Left renal pelvis (tissue), 4 donors: ENCODE measurements at places on chromosomes 7 and 10.

- no peak for DNase-seq
Measured at GRCh38 chr10:35194906-35195305, 68.3 kb downstream of the CREM start.

DNA sequence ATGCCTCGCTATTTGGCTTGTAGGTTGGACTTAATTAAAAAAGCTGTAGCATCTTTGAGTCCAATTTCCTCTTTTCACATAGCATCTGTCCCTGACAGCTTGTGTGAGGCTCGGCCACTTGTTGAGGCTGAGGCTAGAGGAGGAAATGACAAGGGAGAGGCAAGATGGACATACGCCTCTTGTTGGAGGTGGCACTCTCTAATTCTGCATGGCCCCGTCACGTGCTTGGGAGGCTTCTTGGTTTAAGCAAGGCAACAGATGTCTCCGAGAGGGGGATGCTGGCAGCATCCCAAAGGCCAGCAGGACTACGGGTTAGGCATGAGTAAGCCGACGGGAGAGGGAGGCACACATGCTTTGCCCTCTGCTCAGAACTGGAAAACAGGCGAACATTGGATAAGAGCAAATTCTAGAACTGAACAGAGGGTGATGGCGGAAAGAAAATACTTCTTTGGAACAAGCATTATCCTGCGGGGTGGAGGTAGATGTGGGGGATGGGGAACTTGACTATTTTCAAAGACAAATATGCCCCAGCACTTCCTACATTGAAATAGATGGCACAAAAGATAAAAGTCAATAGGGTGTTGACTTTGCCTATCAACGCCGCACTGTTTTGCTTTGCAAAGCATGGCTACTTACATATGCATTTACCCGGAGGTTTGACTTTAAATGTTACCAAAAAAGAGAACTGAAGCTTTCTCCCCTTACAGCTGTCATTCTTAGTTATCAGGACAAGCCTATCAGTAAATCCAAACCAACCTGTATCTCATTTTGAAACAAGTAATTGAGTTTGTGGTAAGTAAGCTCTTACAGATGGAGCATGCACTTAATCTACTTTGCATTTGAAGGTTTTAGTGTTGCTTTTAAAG is 94.8 kb downstream of the CHN2 start:
- no peak for DNase-seq

GRCh38 chr7:158458096-158458495 is 129.5 kb downstream of the PTPRN2 start:
- DNase-seq = no peak

DNA sequence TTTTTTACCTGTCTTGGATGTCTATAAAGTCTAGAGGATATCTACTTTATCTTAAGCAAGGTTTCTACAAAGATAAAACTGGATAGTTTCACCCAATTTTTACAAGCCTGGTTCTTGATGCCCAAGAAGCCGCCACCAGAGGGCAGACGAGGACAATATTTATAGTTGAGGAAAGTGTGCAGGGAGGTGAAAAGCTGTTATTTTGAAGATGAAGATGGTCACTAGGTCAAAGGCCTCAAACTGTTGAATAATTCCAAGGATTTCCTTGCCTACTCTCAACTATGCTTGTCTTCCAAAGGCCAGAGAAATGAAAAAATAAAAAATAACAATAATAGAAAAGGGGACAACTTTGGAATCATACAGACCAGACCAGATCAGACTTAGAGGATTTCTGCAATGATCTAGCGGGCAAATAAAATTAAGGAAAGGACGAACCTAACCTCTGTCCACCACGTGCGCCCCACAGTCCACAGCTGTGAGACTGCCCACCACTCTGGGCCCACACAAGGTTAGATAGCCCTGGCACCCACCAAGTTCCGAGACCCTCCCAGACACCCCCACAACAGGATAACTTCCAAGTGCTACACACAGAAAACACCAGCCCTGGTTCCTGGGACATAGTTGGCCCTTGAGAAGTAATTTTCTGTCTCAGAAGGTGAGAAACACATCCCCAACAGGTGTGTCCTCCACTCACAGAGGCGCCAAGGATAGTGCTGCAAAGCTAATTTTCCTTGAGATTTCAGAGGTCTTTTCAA is 2.8 kb downstream of the PKD1L1 start:
- DNase-seq = peak; percentile 31

- DNase-seq = no peak
Measured at GRCh38 chr7:81300753-81301152, 381.9 kb upstream of the SEMA3C start.

- no peak for DNase-seq
Measured at GRCh38 chr7:140034421-140034820, 28.3 kb downstream of the PARP12 start.

- DNase-seq = no peak
Measured at GRCh38 chr7:88789480-88790064, 6.0 kb downstream of the TEX47 start.

DNA sequence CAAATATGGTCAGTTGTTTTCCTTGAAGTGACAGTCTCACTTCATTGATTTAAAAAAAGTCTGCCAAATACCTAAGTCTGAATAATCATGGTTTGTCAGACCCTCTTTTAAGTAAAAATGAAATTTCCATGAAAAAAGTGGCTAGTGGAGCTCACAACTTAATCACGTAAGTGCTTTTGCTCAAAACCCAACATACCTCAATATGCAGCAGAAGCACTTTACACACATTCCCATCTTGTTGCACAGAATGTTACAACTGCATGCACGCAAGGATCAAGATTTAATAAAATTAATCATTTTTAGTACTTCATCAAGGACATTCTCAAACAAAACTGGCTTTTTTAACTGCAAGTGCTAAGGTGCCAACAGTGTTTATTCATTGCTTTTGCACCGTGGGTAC is 21.6 kb downstream of the EZH2 start:
- DNase-seq = no peak

DNA sequence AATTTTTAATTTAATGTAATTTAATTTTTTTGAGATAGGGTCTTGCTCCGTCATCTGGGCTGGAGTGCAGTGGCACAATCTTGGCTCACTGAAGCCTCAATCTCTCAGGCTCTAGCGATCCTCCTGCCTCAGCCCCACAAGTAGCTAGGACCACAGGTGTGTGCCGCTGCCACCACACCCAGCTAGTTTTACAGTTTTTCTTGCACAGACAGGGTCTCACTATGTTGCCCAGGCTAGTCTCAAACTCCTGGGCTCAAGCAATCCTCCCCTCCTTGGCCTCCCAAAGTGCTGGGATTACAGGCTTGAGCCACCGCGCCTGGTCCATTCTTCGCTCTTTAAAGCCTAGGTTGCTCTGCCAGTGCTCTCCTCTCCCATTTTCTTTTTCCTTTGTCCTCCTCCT is 12.9 kb downstream of the CALML3 start:
- no peak for DNase-seq

DNA sequence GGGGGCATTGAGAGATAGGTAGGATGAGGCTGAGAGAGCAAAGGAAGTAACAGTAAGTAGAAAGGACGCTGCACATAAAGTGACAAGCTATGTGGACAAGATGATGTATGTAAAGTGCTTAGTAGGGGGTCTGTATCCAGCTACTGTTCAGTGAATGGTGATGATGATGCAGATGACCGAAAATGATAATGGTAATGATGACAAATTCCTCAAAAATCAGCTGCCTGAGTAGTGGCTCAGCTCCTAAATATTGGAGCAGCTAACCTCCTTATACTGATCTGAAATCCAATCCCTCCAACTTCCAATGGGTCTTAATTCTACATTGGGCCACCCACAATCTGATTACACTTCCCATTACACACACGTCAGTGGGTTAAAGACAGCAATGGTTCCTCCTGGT is 27.1 kb upstream of the KCNMA1 start:
- DNase-seq = no peak

GRCh38 chr7:6166443-6166891 is 106.0 kb downstream of the CYTH3 start:
- DNase-seq = no peak

DNA sequence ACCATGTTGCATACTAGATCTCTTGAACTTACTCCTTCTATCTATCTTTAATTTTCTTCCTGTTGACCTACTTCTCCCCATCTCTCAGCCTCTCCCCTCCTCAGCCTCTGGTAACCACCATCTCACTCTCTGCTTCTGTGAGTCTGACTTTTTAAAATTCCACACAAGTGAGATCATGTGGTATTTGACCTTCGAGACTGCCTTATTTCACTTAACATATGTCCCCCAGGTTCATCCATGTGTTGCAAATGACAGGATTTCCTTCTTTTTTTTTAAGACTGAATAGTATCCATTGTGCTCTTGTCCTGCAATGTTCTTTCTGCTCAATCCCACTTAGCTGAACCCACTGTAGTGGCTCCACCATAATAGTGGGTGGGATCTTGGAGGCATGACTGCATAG is 51.4 kb upstream of the DNAJC1 start:
- no peak for DNase-seq

DNA sequence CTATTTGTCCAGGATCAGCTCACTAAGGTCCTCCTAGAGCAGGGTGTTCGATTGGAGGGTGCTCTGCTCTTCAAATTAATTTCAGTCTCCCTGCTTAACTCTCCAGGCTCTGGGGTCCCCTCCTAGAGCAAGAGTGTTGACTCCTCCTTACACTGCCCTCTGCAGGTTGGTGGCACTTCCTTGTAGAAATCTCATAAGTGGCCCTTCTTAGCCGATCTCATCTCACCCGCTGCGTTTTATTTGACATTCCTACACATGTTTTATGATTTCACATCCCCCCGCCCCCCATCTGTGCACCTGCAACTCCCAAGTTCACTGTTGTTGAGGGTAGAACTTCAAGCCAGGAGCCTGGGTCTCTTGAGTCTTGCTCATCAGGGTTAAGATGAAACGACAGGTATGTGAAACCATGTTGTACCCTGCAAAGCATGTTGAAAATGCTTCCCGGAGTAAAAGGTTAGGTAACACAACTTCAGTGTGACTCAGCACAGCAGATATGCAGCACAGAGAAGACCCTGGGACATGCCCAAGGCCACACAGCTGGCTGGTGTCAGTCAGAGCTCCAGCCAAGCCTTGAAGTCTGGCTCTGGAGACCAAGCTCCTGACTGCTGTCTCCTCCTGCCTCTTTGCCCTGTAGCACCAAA is 171.2 kb downstream of the PRKAG2 start:
- DNase-seq = no peak

GRCh38 chr10:43396061-43396927 is 12.7 kb downstream of the HNRNPF start:
- peak; percentile 63 for DNase-seq

DNA sequence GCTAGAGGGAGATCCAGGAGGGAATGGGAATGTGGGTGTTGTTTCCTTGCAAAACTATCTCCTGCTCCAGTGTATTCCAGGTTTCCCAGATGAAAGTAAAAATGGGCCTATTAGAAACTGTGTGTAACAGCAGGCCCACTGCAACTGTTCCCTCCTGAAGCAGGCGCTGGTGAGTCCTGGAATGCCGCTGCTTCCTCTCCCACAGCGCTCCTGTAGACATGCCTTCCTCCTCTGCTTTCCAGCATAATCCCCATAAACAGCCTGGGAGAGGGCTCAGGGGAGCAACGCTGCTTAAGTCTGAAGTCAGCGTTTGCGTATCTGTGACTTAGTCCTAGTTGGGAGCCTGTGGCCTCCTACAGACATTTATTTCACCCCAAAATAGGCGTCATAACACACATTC is 551.0 kb upstream of the FOXK1 start:
- DNase-seq = no peak

GRCh38 chr10:84605802-84606201 is 277.4 kb downstream of the CCSER2 start:
- DNase-seq = no peak

DNA sequence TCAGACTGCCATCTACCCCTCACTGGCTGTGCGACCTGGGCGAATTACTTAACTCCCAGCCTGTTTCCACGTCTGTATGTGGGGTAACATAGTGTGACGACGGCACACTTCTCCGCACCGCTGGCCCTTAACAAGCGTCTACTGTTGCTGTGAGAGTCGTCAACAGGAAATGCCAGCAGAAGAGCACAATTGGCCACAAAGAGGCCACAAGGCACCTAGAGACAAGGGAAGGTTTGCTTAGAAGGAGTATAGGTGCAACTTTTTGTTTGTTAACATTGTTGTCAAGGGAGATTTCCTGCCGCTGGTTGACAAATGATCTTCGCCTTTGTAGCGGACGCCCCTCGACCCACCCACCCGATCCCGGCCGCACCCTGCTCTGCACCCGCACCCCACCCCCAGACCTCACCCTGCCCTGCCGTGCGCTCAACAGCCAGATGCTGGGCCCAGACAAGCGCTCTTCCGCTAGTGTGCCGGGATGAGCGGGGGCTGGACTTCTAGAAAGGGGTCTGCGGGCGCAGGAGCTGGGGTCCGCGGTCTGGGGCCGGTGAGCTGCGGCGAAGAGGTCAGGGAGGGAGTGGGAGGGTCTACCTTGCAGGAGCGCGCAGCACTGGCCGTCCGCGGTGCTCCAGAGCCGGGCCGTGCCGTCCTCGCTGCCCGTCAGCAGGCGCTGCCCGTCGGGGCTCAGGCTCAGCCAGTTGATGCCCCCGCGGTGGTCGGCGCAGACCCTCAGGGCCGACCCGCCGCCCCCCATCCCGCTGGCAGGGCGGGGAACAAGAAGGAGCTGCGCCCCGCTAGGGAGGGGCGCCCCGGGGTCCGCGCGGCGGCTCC is 785 bp downstream of the WDR86 start:
- DNase-seq = no peak

DNA sequence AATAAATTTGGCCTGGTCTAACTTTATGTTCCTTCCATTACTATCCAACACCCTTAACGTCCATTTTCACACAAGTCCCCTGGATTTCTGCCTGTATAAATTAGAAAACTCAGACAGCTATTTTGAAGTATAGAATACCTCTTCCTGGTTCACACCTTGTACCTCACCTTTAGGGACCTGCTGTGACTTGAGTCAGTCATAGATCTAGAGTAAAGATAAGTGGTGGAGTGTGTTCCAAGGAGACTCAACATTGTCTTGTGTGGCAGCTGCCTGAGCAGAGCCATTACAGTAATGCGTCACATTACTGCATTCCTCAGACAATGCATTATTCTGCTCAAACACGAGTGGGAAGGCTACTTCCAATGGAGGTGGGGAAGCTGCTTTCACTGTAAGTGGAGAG is 513.9 kb downstream of the ADRA2A start:
- no peak for DNase-seq

DNA sequence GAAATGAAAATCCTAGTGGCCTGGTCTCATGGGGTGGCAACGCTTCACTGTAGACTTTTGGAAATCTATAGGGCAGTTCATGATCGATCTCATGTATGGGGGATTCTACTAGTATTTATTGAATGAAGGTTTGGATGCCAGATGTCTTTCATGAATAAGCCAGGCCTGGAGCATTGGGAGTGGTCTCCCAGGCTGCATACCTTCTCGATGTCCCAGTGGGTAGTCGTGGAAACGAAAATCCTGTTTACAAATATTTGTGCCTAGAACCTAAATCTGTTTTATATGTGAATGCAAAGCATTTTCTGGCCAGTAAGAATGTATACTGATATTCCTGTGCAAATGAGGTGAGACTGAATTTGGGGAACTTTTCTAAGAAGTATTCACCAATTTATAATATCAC is 105.0 kb upstream of the C1QL3 start:
- no peak for DNase-seq

DNA sequence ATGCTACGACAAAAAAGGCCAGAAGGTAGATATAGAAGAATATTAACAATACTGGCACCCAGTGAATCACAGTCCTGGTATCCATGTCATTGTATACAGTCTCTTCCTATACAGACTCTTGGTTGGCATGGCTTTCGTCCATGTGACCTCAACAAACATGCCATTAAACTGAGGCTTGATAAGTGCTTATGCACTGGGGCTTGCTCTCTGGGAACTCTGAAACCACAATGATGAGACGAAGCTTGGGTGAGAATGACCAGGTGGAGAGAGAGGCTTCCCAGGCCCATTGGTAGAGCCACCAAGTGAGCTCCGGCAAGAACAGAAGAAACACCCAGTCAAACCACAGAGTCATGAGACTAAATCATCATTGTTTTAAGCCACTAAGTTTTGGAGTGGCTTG is 33.2 kb downstream of the PNPLA8 start:
- DNase-seq = no peak
